ENCODE measurements at places on chromosomes 5 and 9. TPM values are rescaled to one million over a fixed set of nuclear protein-coding genes. Genes with fewer than 3 reads are reported as not detected.

DNA sequence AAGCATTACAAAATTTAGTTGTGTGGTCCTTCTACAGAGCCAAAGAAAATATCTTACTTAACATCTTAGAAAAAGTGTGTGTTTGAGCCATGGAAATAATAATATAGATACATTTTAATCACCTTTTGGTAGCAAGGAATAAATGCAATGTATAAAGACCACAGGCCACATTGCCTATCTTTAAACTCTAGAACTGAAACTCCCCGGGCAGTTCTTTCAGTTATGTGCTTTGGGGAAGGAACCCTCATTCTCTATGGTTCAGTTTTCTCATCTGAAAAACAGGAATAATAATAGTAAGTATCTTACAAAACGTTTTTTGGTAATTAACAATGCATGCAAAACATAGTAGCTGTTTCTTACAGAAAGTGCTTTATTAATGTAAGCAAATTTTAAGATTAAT lies 67.8 kb upstream of the GABRB2 start:
- DNase-seq = no peak

DNA sequence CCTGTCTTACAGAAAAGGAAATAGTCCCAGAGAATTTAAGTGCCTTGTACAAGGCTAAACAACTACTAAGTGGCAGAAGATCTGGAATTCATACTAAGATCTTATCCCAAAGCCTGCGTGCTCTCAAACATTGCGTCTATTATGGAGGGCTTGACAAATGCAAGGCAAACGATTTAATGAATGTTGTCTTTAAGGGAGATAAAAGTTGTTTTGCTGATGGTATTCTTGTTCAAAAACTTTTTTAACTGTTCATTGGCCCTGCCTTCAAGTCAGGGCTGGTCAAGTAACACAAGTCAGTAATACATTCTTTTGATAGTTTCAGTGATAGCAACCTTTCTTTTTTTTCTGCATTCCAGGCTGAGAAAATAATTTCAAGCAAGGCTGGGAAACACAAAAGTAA lies 1.7 kb upstream of the SLC38A9 start:
- DNase-seq = no peak

GRCh38 chr5:83467371-83468035 lies 4.0 kb upstream of the VCAN start:
- peak; percentile 28 for DNase-seq

GRCh38 chr5:17854901-17855300 lies 220.6 kb downstream of the TAF11L14 start:
- DNase-seq = no peak

DNA sequence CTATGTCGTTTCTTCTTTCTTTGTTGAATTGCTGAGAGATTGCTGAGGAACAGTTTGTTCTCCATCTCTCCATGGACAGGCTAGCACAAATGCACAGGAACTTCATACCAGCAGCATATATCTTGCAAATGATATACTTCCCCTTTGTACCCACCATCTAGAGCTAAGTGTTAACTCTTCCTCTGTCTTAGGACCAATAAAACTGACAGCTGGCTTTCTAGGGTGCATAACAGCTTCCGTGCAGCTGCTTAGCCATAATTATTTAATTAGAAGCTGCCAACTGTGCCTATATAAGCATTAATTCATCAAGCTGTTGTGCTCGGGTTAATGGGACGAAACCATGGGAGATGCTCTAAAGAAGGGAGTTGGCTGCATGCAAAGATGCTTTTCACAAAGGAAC lies 38.7 kb downstream of the KCTD16 start:
- no peak for DNase-seq

- no peak for DNase-seq
Observed at GRCh38 chr9:90059436-90059835, 454.6 kb downstream of the GADD45G start.

DNA sequence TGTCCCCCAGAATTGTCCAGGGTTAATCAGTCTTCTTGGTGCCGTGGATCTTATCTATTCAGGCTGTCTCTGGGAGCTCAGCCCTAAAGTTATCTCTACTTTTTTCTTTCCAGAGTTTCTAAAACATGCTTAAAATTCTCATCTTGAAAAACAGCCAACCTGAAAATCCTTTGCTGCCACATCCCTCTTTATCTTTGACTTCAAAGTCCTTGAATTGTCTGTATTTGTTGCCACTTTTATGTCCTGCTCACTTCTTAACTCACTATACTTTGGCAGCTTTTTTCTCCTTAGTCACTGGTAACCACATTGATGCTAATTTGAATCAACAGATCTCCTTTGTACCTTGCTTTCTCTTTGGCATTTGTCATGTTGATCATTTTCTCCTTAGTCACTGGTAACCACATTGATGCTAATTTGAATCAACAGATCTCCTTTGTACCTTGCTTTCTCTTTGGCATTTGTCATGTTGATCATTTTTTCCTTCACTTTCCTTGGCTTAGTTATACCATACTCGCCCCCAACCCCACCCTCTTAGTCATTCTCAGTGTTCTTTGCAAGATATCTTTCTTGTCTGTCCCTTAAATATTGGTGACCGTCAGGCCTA lies 8.5 kb downstream of the DMXL1 start:
- DNase-seq = no peak

DNA sequence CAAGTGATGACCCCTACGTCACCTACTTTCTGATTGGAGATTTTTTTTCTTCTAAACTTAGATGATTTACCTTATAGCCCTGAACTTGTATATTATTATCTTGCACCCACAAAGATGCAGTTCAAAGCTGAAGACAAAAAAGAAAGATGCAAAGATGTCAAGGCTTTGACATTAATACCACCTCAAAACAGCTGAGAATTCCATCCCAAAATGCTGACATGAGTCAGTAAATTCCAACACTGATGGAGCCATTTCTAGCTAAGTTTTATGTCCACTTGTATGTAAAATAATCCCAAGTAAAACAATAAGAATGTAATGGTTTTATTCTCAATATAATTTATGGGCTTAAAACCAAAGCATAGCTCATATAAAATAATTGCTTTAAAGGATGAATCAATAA lies 91.5 kb upstream of the CDH9 start:
- no peak for DNase-seq

IFNA2 gene
- total RNA-seq = not detected

GRCh38 chr5:67045816-67046740 lies 150.5 kb downstream of the CD180 start:
- no peak for DNase-seq

DNA sequence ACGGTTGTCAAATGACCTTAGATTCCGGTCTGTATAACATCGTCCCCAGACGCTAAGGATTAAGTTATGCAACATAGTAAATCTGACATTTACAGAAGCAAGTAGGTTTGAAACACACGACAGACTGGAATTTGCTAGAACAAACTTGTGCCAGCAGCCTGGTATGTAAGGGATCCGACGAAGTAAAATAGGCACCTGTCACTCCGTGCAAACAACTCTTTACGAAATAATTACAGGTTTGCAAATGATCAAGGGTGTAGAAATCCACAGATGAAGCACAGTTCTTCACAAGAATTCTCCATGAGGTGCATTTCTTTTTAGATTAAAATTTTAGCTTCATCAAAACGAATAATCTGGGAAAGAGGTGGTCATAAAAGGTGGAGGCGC lies 508 bp downstream of the MOCS2 start:
- no peak for DNase-seq

SPINK13 gene
- total RNA-seq = not detected

MCCC2 gene
- 131 TPM for total RNA-seq

- no peak for DNase-seq
Observed at GRCh38 chr5:120229036-120229435, 235.1 kb upstream of the PRR16 start.

DNA sequence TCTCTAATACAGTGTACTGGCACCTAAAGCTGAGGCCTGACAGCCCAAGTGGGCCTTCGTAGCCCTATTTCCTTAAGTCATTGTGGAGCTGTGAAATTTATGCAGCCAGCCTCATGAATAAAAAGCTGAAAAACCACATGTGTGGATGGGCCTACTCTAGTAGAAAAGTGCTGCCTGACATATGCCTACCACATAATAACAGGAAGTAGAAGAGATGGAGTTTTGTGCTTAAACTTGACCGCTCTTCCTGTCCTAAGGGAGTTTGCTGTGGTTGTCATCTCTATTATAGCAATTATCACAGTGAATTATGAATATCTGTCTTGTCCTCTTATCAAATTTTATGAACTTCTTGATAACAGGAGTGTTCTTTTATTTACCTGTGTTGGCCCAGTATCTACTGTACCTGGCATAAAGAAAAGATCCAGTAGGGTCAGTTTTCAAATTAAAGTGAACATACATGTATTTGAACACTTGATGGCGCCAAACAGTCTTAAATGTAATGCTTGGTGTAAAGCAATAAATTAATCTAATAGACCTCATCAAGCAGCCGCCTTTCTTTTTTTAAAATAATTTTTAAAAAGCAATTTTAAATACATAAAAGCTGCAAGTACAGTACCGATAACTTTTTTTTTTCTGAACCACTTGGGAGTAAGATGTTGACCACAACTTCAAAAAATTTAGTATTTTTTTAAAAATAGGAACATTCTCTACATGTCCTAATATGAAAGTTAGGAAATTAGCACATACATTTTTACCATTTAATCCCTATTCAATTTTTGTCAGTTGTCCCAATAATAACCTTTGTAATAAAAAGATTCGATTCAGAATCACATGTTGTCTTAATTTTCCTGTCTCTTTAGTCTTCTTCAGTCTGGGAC lies 51.0 kb downstream of the FKTN start:
- peak; percentile 6 for DNase-seq

DNA sequence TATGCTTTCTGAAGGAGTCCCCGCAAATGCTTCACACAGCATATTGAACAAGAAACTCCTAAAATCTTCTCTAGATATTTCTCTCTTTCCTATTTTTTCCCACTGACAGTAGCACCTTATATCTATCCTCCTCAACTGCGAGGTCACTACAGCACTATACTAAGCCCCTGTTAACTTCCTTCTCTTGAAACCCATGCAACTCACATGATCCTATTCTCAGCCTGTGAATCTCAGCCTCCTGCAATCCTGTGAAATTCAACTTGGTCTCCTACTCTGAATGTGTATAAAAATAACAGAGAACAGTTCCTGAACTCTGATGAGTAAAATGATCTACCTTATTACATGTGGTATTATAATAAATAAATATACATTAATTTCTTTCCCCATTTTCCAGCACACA lies 6.1 kb upstream of the PLGRKT start:
- DNase-seq = no peak

NR4A3 gene
- 92.0 TPM for total RNA-seq

FOXD4L6 gene
- total RNA-seq = not detected

GRCh38 chr9:693201-694091 lies 148.1 kb upstream of the DMRT1 start:
- DNase-seq = no peak

GRCh38 chr5:54964405-54964804 lies 21.0 kb downstream of the ESM1 start:
- no peak for DNase-seq

FBXW5 gene
- total RNA-seq = 146 TPM

DNA sequence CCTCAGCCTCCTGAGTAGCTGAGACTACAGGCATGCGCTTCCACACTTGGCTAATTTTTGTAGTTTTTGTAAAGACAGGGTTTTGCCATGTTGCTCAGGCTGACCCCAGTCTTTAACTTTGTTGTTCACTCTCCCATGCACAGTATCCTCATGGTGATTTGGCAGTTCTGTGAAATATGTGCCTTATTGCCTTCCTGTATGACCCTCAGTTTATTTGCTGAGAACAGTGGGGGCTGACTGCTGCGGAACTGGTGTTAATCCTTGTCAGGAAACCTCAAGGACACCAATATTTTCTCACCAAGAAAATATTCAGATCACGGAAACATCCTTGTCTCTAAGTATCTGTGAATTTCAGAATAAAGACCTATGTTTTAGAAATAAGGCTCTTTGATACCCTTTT lies 287.8 kb downstream of the ARRDC3 start:
- DNase-seq = no peak
